ENCODE measurements at places on chromosomes 12 and 14.

DNA sequence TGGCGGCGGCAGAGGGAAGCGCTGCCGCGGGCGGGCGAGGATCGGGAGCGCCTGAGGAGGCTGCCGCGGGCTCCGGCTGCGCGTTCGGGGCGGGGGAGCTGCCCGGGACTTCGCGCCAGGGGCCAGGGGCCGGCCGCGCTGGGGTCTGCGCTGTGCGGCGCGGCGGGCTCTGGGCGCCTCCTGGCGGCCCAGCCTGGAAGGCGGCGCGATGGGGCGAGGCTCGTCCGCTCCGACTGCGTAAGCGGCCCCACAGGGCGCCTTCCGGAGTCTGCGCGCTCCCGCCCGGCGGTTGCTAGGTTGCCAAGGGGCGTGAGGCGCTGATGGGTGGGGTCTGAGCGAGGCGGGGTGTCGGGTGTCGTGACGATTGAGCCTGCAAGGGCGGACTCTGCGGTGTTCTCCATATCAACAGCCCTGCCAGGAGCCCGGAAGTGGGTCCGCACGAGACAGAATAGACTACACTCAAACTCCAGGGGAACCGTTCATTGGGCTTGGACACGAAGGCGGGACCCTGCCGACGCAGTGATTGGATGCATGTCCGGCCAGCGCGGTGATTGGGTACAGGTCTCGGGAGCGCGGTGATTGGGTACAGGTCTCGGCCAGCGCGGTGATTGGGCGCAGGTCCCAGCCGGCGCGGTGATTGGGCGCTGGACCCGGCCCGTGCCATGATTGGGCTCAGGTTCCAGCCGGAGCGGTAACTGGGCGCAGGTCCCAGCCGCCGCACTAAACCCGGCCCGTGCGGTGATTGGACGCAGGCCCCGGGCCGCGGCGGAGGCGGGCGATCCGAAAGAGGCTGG is at the start of gene TEDC1:
TSS of gene TEDC1 (plus strand) at position 675 of the 794 bp plus-strand sequence. CDS start 130 bp downstream, outside the sequence.
- DNase-seq: peak; percentile 99

- no peak for DNase-seq
Observed at GRCh38 chr12:103518899-103519298, 23.1 kb upstream of the C12orf42 start.

GRCh38 chr12:52019113-52019770 is 12.5 kb downstream of the TAMALIN start:
- no peak for DNase-seq

DNA sequence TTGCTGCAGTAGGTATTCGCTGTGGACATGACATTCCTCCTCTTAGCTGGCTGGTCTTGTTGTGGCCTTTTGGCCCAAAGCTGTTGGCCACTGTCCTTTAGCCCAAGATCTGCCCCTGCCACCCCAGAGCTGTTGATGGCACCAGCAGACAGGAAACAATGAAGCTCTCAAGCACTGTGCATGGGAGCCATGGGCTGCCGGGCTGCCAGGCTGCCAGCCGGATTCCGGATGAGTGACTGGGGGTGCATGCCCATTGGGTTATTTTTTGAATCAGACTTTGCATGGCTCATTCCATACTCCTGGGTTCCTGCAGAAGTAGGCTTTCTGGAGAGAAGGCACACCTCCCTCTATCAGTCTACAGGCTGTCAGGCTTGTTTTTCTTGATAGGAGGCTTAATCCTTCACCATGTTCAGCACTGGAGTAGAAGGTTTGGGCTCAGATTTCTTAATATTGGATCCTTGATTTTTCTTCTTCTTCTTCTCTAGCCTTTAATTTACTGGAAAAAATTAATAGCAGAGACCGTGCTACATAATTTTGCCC is 32.4 kb downstream of the MAX start:
- no peak for DNase-seq

GRCh38 chr12:12176402-12176801 is 90.4 kb downstream of the LRP6 start:
- no peak for DNase-seq

DNA sequence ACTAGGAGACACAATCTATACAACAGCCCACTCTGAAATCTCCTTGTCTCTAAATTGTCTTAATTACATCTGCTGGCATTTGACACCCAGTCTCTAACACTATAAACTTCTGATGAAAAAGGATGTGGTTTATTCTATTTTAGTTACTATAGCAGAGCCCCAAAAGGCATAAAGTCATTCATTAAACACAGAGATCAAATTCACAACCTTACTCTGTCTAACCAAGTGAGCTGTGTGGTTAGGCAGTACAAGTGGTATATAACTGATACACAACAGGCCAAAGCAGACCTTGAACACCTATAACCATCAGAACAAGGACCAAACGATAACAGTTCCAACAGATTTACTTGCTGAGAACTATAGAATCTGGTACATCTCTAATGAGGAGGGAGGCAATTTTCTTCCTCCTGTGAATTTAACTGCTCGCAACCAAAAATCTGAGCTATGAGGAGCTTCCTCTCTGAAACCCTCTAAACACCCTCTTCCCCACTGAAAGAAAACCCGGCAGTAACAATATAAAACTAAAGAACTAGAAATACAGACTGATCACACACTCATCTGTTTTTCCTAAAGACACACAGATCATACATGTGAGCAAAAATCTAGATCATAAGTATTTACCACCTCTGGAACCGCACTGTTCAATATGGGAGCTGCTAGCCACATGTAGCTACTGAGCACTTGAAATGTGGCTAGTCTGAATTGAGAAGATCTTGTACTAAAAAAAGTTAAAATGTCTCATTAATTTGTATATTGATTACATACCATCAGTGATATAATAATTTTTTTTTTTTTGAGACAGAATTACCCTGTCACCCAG is 17.7 kb downstream of the SPPL3 start:
- no peak for DNase-seq

GRCh38 chr14:99685151-99685591 is 1.1 kb downstream of the CYP46A1 start:
- no peak for DNase-seq

DNA sequence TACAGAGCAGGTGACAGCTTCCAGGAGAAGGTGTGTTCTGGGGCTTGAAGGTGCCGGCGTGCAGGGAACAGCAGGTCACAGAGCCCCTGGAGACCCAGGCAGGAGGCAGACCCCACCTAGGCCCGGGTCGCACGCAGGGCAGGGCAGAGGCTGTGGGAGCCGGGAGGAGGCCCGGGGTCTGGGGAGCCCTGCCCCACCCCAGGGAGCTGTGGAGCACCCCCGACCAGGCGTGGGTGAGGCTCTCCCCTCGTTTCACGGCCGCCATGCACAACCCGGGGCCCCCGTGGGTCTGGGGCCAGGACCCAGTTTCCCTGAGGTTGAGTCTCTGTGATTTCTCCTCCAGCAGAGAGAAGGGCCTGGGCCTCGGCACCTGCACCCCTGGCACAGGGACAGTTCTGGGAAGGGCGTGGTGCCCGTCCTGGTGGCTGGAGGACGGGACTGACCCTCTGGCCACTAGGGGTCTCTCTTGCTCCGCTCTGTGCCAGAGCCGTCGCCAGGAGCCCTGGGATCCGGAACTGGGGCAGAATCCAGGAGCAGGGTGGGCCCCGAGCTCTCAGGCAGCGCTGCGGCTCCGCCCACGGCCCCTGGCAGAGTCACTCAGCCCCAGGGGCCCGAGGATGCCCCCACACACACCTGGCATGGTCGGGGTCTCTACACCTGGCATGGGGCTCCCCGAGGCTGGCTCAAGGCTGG is 75.2 kb upstream of the FBRSL1 start:
- DNase-seq: peak; percentile 76

GRCh38 chr12:131264635-131265034 is 310.9 kb downstream of the ADGRD1 start:
- no peak for DNase-seq

- no peak for DNase-seq
Observed at GRCh38 chr14:97779140-97779539, 982.0 kb downstream of the VRK1 start.

All from SK-N-DZ (cell line).